Fibroblast of skin of right quadriceps (primary cell): ENCODE measurements at places on chromosomes 5 and 9.

DNA sequence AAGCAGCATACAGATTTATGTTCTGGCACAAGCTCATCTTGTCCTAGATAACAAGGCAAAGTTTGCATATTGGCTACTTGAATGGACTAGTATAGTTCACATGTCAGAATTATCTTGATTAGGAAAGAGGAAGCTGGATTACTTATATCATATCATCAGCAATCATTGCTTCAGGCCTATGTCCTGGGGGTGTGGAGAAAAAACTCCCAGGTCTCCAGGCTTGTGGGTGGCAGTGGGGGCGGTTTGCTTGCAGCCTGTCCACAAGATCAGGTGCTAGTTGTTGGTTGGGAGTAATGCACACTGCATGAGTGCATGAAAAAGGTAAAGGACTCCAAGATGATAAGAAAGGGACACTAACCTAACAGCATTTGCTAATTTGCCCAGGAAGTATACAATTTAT lies 326.4 kb upstream of the PDE4D start:
- no peak for DNase-seq

DNA sequence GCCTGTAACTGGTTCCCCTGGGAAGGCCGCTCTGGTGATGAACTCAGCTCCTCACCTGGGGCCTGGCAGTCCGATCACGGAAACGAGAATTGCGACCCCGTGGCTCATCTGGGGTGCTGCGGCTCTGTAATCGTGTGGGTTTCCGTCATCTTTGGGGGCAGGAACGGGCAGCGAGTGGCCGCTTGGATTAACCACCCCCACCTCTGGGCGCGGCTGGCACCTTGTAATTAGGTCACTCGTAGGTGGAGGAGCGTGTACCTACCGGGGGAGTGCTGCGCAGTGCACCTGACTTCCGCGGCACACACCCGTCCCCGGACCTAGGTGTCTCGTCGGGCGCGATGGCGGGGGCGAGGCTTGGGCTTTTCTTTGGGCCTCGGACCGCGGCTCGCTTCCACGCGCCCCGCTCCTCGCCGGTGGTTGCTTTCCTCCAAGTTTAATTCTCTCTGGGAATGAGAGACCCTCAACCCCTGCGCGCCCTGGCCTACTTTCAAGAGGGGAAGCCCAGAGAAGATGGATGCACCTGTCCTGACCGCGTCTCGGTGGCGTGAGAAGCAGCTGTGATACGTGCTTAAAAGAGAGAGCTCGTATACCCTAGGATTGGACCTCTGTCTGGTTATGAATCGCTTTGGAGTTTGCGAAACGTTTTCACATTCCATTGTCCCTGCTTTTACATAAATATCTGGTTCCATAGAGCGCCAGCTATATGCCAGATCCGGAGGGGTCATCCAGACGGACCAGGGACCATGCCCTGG lies 744 bp upstream of the PPP2CA start:
- DNase-seq: no peak

DNA sequence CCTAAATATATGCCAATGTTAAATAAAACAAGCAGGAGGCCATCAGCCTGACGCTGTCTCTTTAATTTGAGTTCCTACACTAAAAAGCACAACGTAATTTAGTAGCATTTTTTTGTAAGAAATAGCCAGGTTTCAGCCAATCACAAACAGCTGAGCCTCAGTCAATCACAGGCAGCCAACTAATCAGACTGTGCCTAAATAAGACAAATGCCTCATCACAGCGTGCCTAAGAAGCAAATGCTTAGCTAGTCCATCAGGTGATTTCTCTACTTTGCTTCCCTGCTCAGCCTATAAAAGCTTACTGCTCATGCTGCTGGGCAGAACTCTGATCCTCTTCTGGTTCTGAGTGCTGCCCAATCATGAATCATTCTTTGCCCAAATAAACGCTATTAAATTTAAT lies 38.3 kb upstream of the RORB start:
- DNase-seq: no peak

DNA sequence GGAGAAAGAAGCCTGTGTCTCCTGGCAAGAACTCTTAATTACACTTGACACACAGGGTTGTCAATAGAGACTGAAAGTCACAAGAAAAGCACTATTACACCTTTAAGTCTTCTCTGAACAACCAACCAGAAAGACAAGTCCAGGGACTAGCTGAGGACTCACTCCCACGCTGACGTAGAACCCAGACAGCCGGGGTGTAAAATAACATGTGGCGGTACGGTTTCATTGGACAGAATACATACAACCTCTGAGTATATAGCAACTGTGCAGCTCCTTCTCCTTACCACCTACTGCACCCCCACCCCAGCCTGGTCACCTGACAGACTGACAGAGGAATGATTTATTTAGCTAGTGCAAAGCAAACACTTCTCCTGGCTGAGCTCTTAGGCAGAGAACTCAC lies 103.4 kb upstream of the RASEF start:
- no peak for DNase-seq

DNA sequence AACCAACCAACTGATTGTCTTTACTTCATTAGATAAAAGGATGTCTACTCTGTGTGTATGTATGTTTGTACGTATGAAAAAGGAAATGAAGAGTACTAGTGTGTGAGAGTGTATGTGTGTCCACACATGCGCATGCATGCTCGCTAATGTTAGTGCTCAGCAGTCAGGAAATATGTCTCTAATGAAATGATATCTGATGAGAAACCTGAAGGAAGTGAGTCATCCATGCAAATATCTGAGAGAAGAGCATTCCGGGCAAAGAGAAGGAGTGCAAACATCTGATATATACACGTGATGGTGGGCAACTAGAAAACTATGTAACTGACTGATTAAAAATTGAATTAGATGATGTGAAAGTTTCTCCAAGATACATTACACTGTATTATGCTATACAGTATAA lies 29.6 kb upstream of the UGCG start:
- peak; percentile 89 for DNase-seq

DNA sequence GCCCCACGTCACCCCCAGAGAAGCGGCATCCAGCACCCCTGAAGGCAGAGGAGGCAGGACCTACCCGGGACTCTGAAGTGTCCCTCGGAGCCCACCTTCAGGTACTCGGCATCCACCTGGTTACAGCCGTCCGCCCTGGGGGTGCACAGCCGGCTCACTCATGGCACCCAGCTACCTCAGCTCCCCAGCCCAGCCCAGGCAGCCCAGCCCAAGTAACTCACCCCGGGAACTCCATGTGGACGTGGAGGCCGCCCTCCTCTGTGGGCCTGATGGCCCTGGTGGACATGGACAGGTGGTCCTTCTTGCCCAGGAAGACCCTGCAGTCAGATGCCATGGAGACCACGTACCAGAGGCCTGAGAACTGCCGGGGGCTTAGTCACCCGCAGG lies 676 bp downstream of the LCN15 start:
- DNase-seq: no peak

GRCh38 chr9:6305954-6306563 lies 22.1 kb upstream of the TPD52L3 start:
- peak; percentile 9 for DNase-seq

GRCh38 chr9:122944960-122945888 lies 4.4 kb downstream of the RABGAP1 start:
- DNase-seq: peak; percentile 27

- no peak for DNase-seq
Observed at GRCh38 chr5:104569621-104570020, 1007.0 kb upstream of the NUDT12 start.

- no peak for DNase-seq
Observed at GRCh38 chr5:21831145-21831787, 1021.9 kb downstream of the CDH12 start.

DNA sequence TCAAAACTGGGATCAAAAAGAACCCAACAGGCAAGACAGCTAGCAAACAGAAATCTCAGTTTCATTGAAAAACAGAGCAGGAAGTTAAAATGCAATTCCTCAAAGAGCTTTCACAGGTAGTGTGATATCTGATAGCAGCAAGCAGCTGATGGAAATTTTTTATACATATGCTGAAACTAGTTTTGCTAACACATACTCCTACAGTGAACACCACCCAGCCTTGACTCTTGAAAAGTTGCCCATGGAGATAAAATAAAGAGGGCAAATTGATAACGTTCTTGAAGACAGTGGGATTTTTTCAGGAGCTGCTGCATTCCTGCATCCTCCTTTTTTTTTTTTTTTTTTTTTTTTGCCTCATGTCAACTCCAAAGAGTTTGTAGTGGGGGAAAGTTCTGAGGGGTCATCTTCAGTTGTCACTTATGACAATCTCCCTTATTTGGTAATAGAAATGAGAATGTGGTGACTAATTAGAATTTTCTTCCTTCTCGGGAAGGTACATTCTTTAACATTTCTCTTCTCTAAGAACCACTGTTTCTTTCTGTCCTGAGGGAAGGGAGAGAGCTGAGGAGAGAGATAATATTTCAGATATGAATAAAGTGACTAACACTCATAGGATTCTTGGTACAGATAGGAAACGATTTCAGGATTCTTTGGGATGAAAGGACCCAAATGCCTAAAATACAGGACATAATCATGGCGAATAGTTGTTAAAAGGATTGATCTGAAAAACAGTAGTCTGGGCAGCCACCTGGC lies 24.6 kb downstream of the SH3RF2 start:
- DNase-seq: peak; percentile 16

- no peak for DNase-seq
Observed at GRCh38 chr9:137814841-137815240, 62.7 kb upstream of the CACNA1B start.

GRCh38 chr9:96505316-96505991 lies 55.5 kb downstream of the HABP4 start:
- no peak for DNase-seq

- DNase-seq: peak; percentile 39
Observed at GRCh38 chr9:12723409-12724028, 30.3 kb downstream of the TYRP1 start.

GRCh38 chr9:117344892-117345660 lies 69.8 kb downstream of the ASTN2 start:
- DNase-seq: no peak

DNA sequence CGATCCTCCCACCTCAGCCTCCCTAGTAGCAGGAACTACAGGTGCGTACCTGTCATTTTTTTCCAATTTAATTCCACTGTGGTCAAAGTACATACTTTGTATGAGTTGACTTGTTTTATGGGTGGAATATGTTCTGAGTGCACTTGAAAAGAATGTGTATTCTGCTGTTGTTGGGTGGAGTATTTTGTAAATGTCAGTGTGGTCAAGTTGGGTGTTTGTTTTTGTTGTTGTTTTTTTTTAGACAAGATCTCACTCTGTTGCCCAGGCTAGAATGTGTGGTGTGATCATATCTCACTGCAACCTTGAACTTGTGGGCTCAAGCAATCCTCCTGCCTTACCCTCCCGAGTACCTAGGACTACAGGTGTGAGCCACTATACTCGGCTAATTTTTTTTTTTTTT lies 17.9 kb downstream of the SLC25A25 start:
- no peak for DNase-seq

DNA sequence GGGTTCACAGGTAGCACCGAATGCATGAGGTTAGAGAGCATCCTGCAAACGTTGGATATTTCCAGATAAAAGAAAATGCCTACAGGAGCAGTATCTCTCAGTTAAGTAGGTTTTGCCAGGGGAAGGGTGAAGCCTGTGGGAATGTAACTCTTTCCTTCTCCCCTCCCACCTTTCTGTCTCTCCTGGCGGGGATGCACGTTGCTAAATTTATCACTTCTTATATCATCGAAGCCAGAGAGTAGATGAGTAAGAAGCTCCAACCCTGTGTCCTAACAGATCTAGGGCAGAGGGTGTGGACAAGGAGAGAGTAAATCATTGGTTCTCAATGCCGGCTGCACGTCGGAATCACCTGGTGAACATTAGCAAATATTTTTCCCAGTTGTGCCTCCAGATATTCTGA lies 457.5 kb downstream of the ENC1 start:
- no peak for DNase-seq

- no peak for DNase-seq
Observed at GRCh38 chr9:123395689-123396511, 39.9 kb downstream of the CRB2 start.

- no peak for DNase-seq
Observed at GRCh38 chr5:72882989-72883388, 66.5 kb downstream of the TNPO1 start.

GRCh38 chr5:58860680-58861079 lies 277.8 kb downstream of the RAB3C start:
- DNase-seq: no peak

- peak; percentile 45 for DNase-seq
Observed at GRCh38 chr5:72837524-72838096, 21.1 kb downstream of the TNPO1 start.

GRCh38 chr5:33975852-33976251 lies 8.6 kb downstream of the SLC45A2 start:
- DNase-seq: no peak

GRCh38 chr5:135242021-135242865 lies 156.8 kb downstream of the MACROH2A1 start:
- peak; percentile 91 for DNase-seq

DNA sequence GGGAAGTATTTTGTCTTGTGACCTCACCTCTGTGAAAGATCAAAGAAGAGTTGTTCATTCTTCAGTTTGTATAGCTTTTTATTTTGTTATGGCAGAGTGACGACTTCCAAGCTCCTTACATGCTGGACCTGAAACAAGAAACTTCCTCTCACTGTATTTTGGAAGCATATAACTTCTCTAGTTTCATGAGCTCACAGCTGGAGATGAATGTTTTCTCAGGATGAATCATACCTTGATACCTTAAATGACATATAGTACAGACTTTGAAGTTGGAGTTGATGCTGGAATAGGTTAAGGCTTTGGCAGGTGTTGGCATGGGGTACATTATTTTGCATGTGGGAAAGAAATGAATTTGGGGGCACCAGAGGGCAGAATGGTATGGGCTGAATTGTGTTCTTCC lies 112.5 kb downstream of the SLC25A46 start:
- no peak for DNase-seq

- DNase-seq: no peak
Observed at GRCh38 chr9:72888067-72888466, 64.8 kb downstream of the ALDH1A1 start.

DNA sequence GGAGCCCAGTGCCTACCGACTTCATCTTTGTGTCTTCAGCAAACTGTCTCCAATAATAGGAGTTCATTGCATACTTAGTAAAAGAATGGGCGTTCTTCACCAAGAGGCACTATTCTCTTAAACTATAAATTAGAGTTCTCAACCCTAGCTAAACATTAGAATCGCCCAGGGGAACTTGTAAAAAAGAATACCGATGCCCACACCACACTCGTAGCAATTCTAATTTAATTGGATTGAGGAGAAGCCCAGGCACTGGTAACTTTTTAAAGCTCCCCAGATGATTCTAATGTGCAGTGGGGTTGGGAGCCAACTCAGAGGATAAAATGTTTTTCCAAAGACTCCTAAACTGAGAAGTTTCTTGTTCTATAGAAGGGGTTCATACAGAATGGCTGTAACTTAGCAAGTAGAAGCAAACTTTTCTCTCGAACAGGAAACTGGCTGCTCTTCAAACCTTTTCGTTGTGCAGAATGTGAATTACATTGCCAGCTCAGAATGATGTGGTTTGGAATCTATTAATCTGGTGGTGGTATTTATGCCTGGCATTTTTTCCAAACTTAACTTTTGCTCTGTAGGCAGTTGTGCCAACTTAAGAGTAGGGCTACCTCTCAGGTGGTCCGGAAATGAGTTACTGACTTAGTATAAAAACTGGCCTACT lies 26.4 kb upstream of the NFIB start:
- no peak for DNase-seq

- DNase-seq: no peak
Observed at GRCh38 chr5:179186801-179187200, 126.6 kb downstream of the ZNF354C start.

GRCh38 chr5:57889558-57889957 lies 406.9 kb upstream of the ACTBL2 start:
- peak; percentile 87 for DNase-seq
